ENCODE measurements at places on chromosomes 1 and 21.

- DNase-seq: no peak
Observed at GRCh38 chr21:23986987-23987386, 1620.3 kb downstream of the MRPL39 start.

DNA sequence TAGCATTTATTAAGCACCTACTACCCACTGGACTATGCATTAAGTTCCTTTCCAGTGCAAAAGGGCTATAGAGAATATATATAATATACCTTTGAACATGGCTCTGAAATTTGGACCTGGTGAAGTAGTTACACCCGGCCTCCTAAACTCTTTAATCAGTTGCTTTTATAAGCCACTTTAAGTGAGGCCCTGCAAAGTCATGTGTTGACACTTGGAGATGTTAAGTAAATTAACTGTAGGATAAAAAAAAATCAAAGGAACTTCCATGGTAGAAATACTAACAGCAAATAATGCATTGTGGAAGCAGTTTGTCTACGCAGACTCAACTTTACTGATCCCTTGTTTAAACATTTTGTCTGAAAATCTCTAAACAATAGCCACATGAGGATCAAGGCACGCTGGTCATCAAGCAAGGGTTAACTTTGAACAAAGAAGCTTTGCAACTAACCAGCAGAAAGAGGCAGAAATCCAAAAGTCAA lies 283.9 kb downstream of the VAV3 start:
- no peak for DNase-seq

DNA sequence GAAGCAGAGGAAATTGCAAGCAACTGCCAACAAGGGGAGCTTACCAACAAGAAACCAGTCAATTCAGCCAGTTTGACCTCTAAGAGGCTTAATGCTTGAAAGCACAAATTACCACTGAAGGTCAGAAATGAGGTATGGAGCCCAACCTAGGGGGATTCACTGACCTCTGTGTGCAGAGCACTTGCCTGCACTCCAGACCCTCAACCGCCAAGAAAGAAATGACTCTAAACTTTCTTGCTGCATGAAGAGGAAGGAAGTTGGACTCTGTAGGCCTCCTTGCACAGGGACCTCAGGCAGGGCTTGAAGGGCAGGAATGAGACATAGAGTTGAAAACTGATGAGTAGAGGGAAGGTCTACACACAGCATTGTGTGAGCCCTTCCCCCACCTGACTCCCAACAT lies 10.0 kb downstream of the ARMH1 start:
- DNase-seq: no peak

DNA sequence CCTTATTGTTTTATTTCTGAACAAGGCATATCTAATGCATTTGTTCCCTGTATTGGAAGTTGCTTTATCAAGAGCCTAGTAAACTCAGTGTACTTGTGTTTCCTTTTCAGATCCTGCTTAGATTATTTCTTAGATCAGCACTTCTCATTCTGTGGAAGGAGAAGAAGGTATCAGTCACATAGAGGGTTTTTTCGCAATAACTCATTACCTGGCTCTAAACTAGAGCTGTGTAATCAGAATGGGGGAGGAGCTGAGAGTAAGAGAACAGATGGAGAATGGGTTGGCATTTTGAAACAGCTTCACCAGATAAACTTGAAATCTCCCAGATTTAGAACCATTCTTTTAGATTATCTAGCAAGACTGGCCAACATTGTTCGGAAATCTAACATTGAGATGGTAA lies 11.0 kb downstream of the AHCYL1 start:
- DNase-seq: no peak

DNA sequence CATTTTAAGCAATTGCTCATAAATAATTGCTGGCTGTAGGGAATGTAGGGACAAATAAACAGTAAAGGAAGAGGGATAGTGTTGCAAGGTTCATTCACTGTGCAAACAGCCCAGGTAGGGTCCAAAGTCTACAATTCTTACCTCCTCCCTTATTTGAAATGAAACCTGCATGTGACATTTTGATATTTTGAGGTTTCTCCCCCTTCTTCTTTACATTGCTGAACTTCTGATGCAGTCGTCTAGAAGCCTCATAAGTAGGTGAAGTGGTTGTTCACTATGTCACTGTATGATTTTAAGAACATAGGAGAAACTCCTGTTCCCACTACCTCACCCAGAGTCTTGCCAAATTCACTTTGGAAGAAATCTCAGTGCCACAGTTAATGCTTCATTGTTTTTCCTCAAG lies 16.1 kb downstream of the F5 start:
- DNase-seq: no peak

- no peak for DNase-seq
Observed at GRCh38 chr1:192980856-192981255, 78.3 kb downstream of the UCHL5 start.

DNA sequence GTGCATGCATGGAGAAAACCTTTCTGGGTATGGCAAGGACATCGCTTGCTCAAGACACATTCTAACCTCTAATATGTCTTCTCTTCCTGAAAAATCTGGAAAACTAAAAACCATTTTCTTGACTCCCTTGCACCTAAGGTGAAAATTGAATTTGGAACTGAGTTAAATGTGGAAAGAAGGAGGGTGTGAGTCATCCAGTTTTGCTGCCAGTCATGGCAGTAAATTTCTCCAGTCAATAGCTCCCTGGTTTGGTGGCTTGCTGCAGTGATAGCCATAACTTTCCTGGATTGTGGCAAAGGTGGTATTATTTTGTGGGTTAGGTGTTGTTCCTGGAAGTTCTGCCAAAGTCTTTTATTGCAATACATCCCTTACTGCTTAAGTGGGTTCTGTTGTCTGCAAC lies 2.5 kb downstream of the ZCCHC17 start:
- DNase-seq: no peak

DNA sequence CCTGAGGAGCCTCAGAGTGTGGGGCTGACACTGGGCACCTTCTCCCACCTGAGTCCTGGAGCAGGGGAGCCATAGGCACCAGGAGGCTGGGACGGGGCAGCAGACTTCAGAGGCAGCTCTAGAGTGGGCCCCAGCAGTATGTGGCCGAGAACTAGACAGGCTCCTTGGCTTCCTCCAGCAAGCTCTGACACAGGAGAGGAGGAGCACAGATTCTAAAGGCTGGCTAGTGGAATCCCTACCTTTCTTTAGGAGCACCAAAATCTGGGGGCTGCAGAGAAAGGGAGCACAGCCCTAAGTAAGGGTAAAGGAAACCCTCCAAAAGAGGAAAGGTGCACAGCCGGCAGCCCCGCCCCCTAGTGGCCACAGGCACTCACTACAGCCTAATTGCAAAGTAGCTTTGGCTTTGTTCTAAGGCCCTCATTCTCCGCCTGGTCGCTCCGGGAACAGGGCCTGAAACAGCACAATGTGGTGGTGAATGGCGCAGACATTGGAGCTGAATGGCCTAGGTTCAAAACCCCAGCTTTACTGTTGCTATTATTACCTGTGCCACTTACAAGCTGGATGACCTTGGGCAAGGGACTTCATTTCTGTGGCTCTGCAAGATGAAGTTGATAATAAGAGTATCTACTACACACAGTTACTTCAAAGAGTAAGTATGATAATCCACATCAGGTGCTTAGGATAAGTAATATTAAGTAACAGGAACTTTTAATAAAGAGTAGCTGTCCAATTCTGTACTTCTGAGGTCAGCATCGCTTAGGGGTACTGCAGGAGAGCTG lies 8.8 kb upstream of the GUCA2A start:
- no peak for DNase-seq

DNA sequence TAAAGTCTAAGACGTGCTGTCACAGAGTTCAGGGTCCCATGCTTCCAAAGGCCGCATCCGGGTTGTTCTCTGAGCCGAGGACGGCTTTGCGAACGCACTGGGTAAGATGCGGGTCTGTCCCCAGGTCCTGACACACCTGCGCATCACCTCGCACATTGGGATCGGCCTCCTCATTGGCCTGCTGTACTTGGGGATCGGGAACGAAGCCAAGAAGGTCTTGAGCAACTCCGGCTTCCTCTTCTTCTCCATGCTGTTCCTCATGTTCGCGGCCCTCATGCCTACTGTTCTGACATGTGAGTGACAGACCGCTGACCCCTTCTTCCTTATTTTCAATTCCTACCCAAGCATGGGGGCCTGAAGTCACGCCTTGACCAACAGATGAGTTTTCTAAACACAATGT lies 25.3 kb downstream of the TFF3 start:
- no peak for DNase-seq

- no peak for DNase-seq
Observed at GRCh38 chr1:18749569-18749968, 109.9 kb downstream of the TAS1R2 start.

GRCh38 chr21:33682992-33683627 lies 40.8 kb downstream of the ITSN1 start:
- no peak for DNase-seq

GRCh38 chr21:18275781-18276180 lies 31.1 kb downstream of the CHODL start:
- DNase-seq: no peak

GRCh38 chr1:55582084-55582483 lies 366.9 kb upstream of the USP24 start:
- no peak for DNase-seq

DNA sequence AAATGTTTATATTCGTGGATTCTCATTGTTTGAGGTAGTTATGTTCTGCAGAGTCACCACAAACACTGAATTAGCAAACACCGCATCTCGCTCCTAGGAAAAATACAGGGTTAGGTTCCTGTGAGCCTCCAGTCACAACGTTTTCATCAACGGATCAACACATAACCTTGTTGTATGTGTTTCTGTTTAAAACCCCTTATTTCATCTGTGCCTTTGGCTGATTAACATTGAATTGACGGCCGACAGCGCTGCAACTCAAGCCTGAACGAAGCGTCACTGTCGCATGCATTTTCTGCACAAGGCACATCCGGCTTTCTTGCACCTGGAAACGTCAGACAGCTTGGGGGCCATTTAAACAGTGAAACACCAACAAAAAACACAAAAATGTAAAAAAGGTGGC lies 8.4 kb downstream of the SLC45A1 start:
- no peak for DNase-seq

GRCh38 chr1:4268262-4268888 lies 368.3 kb upstream of the C1orf174 start:
- no peak for DNase-seq
